ENCODE measurements at places on chromosomes 5 and 9.

DNA sequence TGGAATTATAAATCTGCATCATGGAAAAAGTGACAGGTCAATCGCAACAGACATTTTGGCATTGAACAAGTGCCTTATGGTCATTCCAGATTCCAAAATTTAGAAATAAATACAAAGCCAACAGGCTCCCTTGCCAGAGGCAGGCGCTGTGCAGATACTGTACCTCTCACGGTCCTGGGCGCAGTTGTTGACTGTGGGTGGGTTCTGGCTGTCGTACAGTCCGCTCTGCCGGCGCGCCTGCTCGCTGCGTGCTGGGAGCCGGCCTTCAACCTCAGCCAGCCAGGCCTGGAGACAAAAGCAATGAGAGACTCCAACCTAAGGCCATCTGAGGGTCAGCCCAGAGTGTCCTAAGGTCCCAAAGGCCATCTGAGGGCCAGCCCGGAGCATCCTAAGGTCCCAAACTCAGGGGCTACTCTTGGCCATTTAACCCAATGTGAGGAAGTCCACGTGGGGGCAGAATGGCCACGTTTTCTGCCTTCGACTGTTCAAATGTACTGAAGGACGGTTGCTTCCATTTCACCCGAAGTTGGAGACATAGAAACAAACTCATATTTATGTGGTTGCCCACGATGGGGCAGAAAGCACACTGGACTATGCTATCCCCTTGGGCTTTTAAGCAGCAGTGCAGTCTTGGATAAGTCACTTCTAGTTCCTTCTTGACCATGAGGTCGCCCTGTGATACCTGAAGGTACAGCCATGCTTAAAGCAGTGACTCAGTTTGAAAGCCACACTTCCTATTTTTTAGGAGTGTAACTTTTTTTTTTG is 65.2 kb downstream of the USP20 start:
- DNase-seq = no peak

- DNase-seq = no peak
These were observed 1.3 kb downstream of the TMEM250 start for GRCh38 chr9:136117291-136117915.

GRCh38 chr5:139212906-139213305 is 14.7 kb upstream of the SIL1 start:
- no peak for DNase-seq

- DNase-seq = no peak
These were observed 215.1 kb upstream of the ZNF608 start for GRCh38 chr5:124961521-124961920.

GRCh38 chr5:5531371-5531770 is 108.9 kb downstream of the ICE1 start:
- no peak for DNase-seq

GRCh38 chr9:129803676-129804060 is 684 bp downstream of the TOR1B start:
- DNase-seq = no peak

- no peak for DNase-seq
These were observed 401.5 kb upstream of the PIK3R1 start for GRCh38 chr5:67813877-67814539.

- peak; percentile 70 for DNase-seq
These were observed 166.8 kb downstream of the ARHGEF28 start for GRCh38 chr5:73792687-73793320.

GRCh38 chr5:109160468-109160867 is 249.3 kb downstream of the PJA2 start:
- no peak for DNase-seq

GRCh38 chr5:87735923-87736322 is 323.2 kb upstream of the CCNH start:
- DNase-seq = no peak

- no peak for DNase-seq
These were observed 4.2 kb downstream of the PRKACG start for GRCh38 chr9:69009708-69010107.

GRCh38 chr5:72185496-72186329 is 78.4 kb downstream of the MAP1B start:
- no peak for DNase-seq

GRCh38 chr9:105539452-105539851 is 18.5 kb upstream of the FKTN start:
- DNase-seq = no peak

- no peak for DNase-seq
These were observed 24.5 kb downstream of the ERGIC1 start for GRCh38 chr5:172858511-172858989.

DNA sequence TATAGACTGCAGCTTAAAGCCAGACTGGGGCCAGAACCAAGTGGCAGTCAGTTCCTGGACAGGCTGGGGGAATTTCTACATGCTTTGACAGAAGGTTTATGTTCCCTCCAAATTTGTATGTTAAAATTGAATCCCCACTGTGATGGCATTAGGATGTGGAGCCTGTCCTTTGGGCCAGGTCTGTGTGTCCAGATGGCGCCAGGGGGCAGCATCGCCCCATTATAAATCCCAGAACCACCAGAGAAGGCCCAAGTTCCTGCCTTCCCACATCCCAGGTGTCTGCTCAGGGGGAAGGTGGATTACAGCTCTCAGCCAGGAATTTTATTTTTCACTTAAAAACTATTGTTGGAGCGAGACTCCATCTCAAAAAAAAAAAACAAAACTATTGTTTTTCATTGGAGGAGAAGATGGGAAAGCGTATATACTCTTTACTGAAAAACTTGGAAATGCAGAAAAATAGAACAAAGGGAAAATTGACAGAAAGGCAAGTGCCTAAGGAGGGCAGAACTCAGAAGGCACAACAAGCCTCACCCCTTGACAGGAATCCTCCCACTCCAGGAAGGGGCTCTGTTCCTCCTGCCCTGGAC is 5.0 kb downstream of the IL3 start:
- DNase-seq = peak; percentile 82

- DNase-seq = no peak
These were observed 17.7 kb upstream of the ANXA1 start for GRCh38 chr9:73133921-73134407.

DNA sequence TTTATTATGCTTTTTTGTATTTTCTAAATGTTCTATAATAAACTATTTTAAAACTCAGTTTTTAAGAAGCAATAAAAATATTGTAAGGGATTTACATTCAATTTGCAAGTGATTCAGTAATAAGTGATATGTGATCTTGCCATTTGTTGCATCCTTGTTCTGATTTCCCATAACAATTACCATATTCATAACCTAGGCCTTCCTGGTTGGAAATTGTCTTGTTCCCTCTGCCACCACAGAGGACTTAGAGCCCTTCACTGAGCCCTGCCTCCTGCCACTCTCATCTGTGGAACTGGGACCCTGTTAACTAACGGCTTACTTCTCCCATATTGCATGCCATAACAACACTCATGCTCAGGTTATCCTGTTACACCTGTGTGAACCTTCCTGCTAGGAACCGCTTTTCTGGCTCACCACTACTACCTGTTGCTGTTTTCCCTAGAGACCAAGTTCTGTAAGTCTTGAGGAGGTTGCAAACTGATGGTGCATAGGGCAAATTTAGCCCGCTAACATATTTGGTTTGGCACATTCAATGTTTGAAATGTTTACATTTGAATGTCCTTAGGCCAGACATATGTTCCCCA is 32.9 kb upstream of the DTWD2 start:
- DNase-seq = no peak

- DNase-seq = peak; percentile 65
These were observed 37.3 kb downstream of the SEC61B start for GRCh38 chr9:99259231-99259918.

- no peak for DNase-seq
These were observed 102.7 kb upstream of the TAF11L2 start for GRCh38 chr5:17395106-17395880.

- DNase-seq = no peak
These were observed 306.2 kb upstream of the RIOK2 start for GRCh38 chr5:97489010-97489840.

- DNase-seq = no peak
These were observed 197.5 kb upstream of the DAB2 start for GRCh38 chr5:39622281-39622680.

- DNase-seq = no peak
These were observed at the start of gene TRAF1 for GRCh38 chr9:120926397-120926928. Gene TRAF1 (minus strand): TSS chr9:120926796. CDS start chr9:120926075, 721 bp downstream.

GRCh38 chr9:38009035-38009501 is 60.0 kb downstream of the SHB start:
- no peak for DNase-seq

GRCh38 chr5:132275367-132276220 is 18.1 kb downstream of the PDLIM4 start:
- DNase-seq = no peak

- DNase-seq = peak; percentile 65
These were observed 5.9 kb upstream of the FOXD1 start for GRCh38 chr5:73454379-73455036.

GRCh38 chr5:73314395-73315257 is 134.0 kb downstream of the FOXD1 start:
- no peak for DNase-seq

DNA sequence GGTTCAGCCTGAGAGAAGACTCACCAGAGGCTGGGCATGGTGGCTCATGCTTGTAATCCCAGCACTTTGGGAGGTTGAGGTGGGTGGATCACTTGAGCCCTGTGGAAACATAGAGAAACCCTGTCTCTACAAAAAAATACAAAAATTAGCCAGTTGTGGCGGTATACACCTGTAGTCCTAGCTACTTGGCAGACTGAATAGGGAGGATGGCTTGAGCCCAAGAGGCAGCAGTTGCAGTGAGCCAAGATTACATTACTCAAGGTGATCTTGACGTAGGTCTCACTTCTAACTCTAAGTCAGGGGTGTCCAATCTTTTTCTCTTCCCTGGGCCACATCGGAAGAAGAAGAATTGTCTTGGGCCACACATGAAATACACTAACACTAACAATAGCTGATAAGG is 16.2 kb upstream of the ATP6V1G1 start:
- DNase-seq = no peak

- no peak for DNase-seq
These were observed 155.6 kb downstream of the CRB2 start for GRCh38 chr9:123511326-123512277.

GRCh38 chr9:115157245-115157674 is 39.3 kb upstream of the TNC start:
- no peak for DNase-seq

- DNase-seq = no peak
These were observed 13.2 kb upstream of the C5orf58 start for GRCh38 chr5:170219615-170220014.

GRCh38 chr5:74272831-74273451 is 367.6 kb downstream of the ENC1 start:
- no peak for DNase-seq

GRCh38 chr9:111037356-111037707 is 938 bp downstream of the LPAR1 start:
- no peak for DNase-seq

GRCh38 chr5:25033658-25034057 is 388.9 kb upstream of the CDH10 start:
- DNase-seq = no peak

GRCh38 chr9:23686257-23686656 is 139.8 kb downstream of the ELAVL2 start:
- DNase-seq = no peak

DNA sequence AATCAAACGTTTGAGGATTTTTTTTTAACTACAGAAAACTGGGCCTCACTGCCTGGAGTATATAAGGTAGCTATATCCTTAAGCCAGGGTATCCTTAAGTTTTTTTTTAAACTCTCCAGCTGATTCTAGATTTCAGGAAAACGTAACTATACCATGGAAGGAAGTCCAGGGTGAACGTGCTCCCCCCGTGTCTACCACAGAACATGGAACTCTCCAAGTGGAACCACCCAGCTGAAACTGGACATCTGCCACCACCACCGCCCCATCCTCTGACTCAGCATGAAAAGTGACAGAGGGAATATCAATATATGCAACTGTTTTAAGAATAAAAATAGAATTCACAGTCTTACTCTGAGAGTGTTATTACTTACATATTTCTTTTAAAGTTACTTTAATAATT is 61.3 kb downstream of the DROSHA start:
- peak; percentile 29 for DNase-seq

GRCh38 chr5:1111241-1111726 is 579 bp downstream of the SLC12A7 start:
- DNase-seq = no peak

- no peak for DNase-seq
These were observed 509.1 kb downstream of the RAB3C start for GRCh38 chr5:59091965-59092364.

- no peak for DNase-seq
These were observed 15.0 kb upstream of the GRHPR start for GRCh38 chr9:37407468-37407867.

DNA sequence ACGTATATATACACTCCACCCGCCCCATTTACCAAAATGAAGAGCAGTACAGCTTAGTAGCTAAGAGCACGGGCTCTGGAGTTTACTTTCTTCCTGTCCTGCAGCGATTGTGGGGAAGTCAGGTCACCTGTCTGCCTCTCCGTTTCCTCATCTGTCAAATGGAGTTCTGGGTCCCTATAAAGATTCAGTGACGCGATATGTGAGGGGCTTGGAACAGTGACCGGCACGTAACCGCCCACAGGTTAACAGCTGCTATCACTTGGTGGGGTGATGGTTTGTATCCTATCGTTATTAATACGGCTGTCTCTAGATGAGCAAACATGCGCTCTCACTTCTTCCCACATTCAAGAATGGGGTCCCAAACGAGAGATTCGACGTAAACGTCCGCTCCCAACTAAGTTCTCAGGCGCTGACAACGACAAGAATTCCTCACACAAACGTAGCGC is 426 bp downstream of the FAM114A2 start:
- peak; percentile 11 for DNase-seq

DNA sequence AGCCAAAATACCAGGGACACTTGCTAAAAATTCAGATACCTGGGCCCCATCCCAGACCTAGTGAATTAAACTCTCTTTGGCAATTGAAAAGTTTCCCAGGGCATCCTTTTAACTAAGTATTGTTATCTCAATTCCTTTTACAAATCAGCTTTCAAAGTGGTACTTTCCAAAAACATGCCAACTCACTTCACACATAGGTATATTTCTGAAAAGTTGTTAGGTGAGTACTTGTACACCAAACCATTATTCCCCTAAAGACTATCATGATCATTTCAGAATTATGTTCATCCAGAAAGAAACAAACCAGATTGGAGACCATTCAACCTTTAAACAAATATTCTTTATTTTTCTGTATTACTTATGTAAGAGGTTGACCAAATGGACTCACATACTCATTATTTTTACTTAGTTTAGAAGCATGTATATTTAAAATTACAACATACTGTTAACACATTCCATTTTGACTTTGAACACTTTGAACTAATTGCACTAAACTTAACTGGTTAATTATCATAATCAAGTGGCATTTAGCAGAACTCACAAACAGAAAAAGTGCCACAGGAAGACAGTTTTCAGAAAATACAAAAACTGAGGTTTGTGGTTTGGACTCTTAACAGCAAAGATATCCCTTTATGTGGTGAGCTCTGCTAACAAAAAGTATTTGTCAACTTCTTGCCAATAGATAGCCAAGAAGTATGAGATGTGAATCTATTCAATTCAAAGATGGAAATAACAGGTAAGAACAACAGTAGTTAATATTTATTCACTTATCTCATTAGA is 40.7 kb downstream of the KIAA0825 start:
- no peak for DNase-seq

- no peak for DNase-seq
These were observed 42.1 kb upstream of the ZFAND5 start for GRCh38 chr9:72407114-72407513.

- DNase-seq = no peak
These were observed 270.5 kb downstream of the SMARCA2 start for GRCh38 chr9:2285416-2286332.

All from BE2C (cell line).